Esophagus muscularis mucosa (tissue), 4 donors: ENCODE measurements at places on chromosomes 6 and 20.

- H3K4me1 ChIP-seq = peaks cover 17% of the 10 kb centered on the region
- no peak overlapping the region for H3K27ac ChIP-seq
- no peak overlapping the region for H3K4me3 ChIP-seq
- no peaks in the 10 kb centered on the region for H3K36me3 ChIP-seq
These were observed 1.9 kb downstream of the KATNA1 start for GRCh38 chr6:149646599-149646998.

- H3K27ac ChIP-seq = no peak overlapping the region
- H3K27me3 ChIP-seq = no peaks in the 10 kb centered on the region
- H3K4me1 ChIP-seq = no peaks in the 10 kb centered on the region
- H3K4me3 ChIP-seq = no peak overlapping the region
- H3K36me3 ChIP-seq = no peaks in the 10 kb centered on the region
These were observed 96.1 kb downstream of the SMLR1 start for GRCh38 chr6:130923350-130923749.

- H3K4me1 ChIP-seq = peaks cover 18% of the 10 kb centered on the region
- H3K27me3 ChIP-seq = no peaks in the 10 kb centered on the region
- no peak for DNase-seq
- no peak overlapping the region for H3K27ac ChIP-seq
These were observed 50.6 kb upstream of the FBXO30 start for GRCh38 chr6:145865175-145865574.

DNA sequence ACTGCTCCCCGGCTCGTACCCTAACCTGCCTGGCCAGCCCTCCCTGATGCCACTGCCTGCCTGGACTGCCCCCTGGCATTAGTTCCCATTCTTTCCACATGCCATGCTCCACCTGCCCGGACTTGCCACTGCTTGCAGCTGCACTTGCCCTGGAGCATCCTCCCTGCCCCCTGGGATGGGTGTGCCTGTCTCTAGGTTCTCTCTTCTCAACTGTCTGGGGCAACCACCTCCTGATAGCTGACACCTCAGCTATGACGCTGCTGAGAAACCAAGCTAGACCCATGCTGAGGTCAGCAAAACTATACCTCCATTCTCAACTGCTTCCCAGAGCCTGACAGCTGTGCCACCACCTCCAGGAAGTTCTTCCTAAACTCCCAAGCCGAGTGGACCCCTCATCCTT lies 72.1 kb downstream of the PERP start:
- peaks cover 30% of the 10 kb centered on the region for H3K4me1 ChIP-seq
- H3K36me3 ChIP-seq = no peaks in the 10 kb centered on the region
- no peak overlapping the region for H3K4me3 ChIP-seq
- no peak overlapping the region for H3K27ac ChIP-seq
- DNase-seq = no peak

- no peaks in the 10 kb centered on the region for H3K27me3 ChIP-seq
- no peaks in the 10 kb centered on the region for H3K36me3 ChIP-seq
- peak overlapping the region; percentile 97 for H3K27ac ChIP-seq
- peaks cover 38% of the 10 kb centered on the region for H3K4me1 ChIP-seq
- no peak overlapping the region for H3K4me3 ChIP-seq
These were observed 4.4 kb upstream of the RBM24 start for GRCh38 chr6:17276766-17277165.

- no peak overlapping the region for H3K4me3 ChIP-seq
- no peaks in the 10 kb centered on the region for H3K27me3 ChIP-seq
- no peak for DNase-seq
- H3K4me1 ChIP-seq = no peaks in the 10 kb centered on the region
These were observed 210.4 kb upstream of the KCNG1 start for GRCh38 chr20:51233345-51233744.

GRCh38 chr6:137571854-137572253 lies 77.7 kb upstream of the OLIG3 start:
- H3K27me3 ChIP-seq = no peaks in the 10 kb centered on the region
- no peak overlapping the region for H3K27ac ChIP-seq
- H3K4me1 ChIP-seq = peaks cover 29% of the 10 kb centered on the region
- H3K36me3 ChIP-seq = no peaks in the 10 kb centered on the region
- no peak for DNase-seq

GRCh38 chr6:74549746-74550145 lies 656.1 kb downstream of the COL12A1 start:
- no peaks in the 10 kb centered on the region for H3K27me3 ChIP-seq
- DNase-seq = no peak
- no peaks in the 10 kb centered on the region for H3K36me3 ChIP-seq
- H3K4me3 ChIP-seq = no peak overlapping the region
- H3K4me1 ChIP-seq = no peaks in the 10 kb centered on the region
